Foreskin fibroblast (primary cell): ENCODE measurements at places on chromosomes 2 and 18.

GRCh38 chr2:126831234-126832005, 67.3 kb upstream of the TEX51 start:
- no peak for DNase-seq

DNA sequence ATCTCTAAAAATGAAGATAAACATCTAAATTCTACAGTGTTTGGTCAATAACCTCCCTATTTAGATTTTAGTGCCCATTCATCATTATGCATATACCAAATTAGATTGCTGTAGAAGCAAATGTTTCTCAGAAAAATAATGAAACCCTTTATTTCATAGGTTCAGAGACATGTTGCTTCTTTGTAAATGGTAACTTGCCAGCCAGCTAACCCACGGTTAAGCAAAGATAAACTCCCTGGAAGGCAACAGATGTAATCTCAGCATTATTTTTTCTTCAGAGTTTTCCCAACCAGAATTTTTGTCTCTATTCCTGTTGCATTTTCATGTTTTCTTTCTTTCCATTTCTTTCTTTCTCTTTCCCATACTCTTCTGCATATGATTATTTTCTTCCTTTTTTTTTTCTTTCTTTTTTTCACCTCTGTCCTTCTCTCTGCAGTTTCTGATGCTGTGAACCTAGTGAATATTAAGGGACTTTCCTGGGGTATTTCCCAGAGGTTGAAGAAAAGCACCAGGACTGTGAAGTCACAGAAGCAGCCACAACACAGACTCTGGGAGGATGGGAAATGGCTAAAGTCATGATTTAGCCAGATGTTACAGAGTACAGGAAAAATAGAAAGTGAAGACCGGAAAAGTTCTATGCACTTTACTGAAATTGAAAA, 50.0 kb upstream of the DSG1 start:
- DNase-seq, result no peak

DNA sequence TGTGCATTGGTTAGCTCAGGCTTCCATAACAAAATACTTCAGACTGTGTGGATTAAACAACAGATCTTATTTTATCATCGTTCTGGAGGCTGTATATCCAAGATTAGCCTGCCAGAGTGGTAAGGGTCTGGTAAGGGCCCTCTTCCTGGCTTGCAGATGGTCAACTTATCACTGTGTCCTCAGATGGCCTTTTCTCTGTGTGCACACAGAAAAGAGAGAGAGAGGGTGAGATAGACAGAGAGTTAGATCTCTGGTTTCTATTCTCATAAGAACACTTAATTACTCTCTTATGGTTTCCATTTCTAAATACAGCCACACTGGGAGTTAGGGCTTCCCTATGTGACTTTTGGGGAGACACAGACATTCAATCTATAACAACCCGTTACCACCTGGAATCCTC, 1003.5 kb downstream of the TSN start:
- DNase-seq, result no peak

- DNase-seq, result no peak
Measured at GRCh38 chr2:168354499-168354898, 101.6 kb upstream of the CERS6 start.

DNA sequence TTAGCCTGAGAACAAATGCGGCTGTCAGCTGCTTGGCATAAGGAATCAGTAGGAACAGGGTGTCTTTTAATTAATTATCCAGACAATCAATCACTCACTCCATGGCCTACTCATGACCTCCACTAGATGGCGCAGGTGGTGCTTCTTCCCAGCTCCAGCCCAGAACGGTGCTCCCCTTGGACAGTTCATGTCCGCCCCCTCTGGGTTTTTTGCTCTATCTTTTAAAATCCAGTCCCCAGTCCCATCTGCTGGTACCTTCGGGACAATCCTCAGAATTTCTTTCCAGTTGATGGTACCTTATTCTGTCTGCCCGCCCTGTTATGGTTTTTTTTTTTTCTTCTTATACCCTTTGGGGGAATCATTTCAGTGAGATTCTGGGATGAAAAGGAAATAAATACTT, 99.8 kb downstream of the CACNB4 start:
- DNase-seq, result peak; percentile 29

- no peak for DNase-seq
Measured at GRCh38 chr2:171237751-171238505, 77.2 kb upstream of the TLK1 start.

- peak; percentile 83 for DNase-seq
Measured at GRCh38 chr2:236180831-236181453, 12.8 kb upstream of the GBX2 start.

- no peak for DNase-seq
Measured at GRCh38 chr2:119712571-119712970, 33.6 kb downstream of the TMEM177 start.

GRCh38 chr18:52766002-52766545, 426.1 kb downstream of the DCC start:
- DNase-seq, result no peak

- DNase-seq, result no peak
Measured at GRCh38 chr2:102755284-102755683, 6.5 kb upstream of the TMEM182 start.

- DNase-seq, result peak; percentile 94
Measured at GRCh38 chr2:46315103-46315890, 18.1 kb downstream of the EPAS1 start.

DNA sequence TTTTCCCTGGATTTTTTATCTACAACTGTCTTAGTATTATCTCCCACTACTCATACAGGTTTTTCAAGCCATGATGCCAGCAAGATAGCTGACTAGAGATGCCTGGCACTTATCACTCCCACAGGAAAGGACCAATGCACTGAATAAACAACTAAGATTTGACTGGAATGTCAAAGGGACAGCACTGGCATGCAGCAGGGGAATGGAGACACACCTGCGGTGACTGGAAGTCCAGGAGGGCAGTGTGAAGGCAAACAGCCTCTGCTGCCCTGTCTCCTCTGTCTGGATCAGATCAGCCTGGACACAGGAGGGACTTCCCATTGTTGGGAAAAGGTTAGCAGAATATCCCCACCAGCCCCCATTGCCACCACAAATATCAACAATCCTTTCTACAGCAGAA, 85.1 kb downstream of the TMEM237 start:
- no peak for DNase-seq

GRCh38 chr2:47064106-47064505, 91.0 kb downstream of the STPG4 start:
- no peak for DNase-seq

DNA sequence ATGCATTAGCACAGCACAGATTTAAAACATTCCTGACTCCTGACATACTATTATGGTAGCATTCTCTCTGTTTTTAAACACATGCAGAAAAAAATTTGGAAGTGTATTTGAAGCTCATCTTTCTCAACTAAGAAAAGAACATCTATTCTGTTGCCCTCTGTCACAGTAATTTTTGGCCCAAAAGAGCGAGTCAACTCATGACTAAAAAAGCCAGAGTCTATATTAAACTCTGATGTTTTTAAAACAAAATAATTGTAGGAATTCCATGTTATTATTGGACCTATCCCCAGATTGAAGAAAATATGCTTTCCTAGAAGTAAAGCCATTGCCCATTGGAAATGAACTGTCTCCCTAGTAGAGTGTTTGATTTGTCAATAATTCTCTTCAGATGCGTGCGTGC, 96.7 kb downstream of the CRIM1 start:
- DNase-seq, result peak; percentile 79

DNA sequence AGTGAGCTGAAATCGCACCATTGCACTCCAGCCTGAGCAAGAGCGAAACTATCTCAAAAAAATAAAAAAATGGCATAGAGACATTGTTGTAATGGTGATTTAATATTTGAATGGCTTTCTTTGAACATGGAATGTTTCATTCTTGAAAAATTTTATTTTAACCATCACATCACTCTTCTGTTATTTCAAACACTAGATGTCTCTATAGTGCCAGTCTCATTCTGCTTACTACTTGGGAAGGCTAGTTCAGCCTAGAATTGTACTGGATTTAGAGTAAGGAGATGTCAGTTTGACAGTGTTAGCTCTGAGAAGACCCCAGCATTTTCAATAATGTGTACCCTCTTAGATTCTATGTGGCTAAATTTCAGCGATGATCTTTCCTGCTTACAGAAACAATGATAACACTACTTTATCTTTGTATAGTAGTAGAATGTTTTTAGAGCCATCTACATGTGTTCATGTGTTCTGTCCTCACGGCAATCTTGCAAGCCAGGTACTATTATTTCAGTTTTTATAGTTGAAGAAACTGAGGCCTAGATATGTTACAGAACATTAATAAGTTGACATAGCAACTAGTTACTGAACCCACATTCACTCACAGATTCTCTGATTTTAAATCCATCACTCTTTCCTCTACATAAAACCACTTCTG, 142.9 kb upstream of the ZSWIM2 start:
- DNase-seq, result no peak

DNA sequence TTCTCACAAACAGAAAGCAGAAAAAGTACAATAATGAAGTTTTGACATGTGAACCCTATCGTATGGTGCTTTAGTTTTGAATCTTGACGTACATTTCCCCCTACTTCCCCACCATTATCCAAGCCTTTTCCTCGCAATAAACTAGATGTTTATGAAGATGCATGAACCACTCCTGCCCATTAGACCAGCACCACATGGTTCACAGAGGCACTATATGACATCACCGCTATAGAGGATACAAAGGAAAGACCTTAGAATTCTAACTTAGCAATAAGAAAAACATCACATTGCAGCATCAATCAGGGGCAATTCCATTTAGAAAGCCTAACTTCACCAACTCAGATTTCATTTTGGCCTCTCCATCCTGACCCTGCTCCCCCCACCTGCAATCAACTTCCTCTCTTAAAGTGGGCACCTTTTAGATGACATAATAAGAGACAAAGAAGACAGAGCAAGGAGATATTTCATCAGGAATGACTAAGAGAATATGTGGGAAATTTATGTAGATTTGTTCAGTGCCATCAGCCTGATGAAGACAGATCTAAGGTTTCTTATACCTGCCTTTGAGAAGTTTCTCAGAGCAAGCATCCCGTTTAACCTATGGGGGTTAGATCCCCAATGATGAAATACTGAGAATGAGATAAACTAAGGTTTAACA, 124.9 kb downstream of the PIGN start:
- no peak for DNase-seq

DNA sequence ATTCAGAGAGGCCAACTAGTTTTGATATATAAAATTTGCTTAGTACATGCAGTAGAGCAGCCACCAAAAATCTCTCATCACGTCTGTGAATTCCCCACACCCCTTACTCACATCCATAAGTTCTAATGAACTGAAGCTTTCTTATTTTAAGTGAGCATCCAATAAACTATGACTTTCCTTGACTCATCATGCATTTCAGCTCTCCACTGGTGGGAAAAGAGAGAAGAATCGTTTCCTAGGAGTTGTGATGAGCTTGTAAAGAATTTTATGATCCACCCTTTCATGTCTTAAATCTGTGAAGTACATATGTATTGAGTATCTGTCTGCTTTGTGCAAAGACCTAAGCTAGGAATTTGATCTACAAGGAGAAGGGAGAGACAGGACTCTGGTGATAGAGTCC, 428.6 kb downstream of the SETBP1 start:
- DNase-seq, result no peak

- DNase-seq, result no peak
Measured at GRCh38 chr2:207385076-207385475, 144.7 kb upstream of the CREB1 start.

- no peak for DNase-seq
Measured at GRCh38 chr2:64145714-64146113, 1.5 kb upstream of the PELI1 start.

- peak; percentile 12 for DNase-seq
Measured at GRCh38 chr2:41963661-41964525, 83.9 kb upstream of the PKDCC start.

- DNase-seq, result peak; percentile 64
Measured at GRCh38 chr2:221104361-221104811, 467.7 kb downstream of the EPHA4 start.

GRCh38 chr2:226773291-226773690, 26.3 kb downstream of the IRS1 start:
- peak; percentile 30 for DNase-seq

GRCh38 chr2:40432921-40433483, 18.9 kb downstream of the SLC8A1 start:
- DNase-seq, result no peak

GRCh38 chr2:77999376-77999775, 477.2 kb upstream of the LRRTM4 start:
- no peak for DNase-seq

DNA sequence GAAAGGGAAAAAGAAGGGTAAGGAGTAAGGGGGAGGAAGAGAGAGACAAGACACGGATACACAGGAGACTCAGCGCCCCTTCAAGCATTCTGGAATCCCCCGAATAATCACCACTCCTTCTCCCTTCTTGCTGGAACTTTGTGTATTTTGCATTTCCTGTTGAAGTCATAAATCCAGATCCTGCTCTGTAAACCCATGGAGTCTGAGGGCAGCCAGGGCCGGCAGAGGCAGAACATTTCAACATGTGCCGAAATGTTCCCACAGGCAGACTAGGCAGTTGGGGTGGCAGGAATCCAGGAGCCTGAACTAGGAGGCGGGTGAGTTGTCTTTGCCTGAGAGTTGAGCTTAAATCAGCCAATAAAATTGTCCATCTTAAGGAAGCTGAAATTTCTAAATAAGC, 193.1 kb downstream of the SH3RF3 start:
- DNase-seq, result peak; percentile 98

GRCh38 chr2:39733070-39733674, 45.9 kb downstream of the THUMPD2 start:
- peak; percentile 53 for DNase-seq

- DNase-seq, result no peak
Measured at GRCh38 chr2:190716176-190716807, 67.4 kb downstream of the NAB1 start.

DNA sequence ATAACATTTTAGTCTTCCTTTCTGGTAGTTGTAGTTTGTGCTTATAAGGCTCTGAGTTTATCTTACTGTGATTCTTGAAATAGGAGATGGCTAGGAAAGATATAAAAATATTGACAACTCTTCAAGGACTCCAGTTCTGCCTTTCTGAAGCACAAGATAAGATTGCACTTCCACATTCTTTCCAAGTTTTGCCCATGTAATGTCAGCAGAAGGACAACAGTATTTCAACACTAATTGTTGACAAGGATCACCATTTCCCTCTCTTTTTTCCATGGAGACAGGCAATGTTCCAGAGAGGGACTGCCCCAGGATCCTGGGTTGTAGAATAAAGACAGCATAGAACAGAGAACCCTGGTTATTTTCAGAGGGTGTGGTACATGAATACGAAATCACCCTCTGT, 279.1 kb upstream of the CNTNAP5 start:
- DNase-seq, result no peak

DNA sequence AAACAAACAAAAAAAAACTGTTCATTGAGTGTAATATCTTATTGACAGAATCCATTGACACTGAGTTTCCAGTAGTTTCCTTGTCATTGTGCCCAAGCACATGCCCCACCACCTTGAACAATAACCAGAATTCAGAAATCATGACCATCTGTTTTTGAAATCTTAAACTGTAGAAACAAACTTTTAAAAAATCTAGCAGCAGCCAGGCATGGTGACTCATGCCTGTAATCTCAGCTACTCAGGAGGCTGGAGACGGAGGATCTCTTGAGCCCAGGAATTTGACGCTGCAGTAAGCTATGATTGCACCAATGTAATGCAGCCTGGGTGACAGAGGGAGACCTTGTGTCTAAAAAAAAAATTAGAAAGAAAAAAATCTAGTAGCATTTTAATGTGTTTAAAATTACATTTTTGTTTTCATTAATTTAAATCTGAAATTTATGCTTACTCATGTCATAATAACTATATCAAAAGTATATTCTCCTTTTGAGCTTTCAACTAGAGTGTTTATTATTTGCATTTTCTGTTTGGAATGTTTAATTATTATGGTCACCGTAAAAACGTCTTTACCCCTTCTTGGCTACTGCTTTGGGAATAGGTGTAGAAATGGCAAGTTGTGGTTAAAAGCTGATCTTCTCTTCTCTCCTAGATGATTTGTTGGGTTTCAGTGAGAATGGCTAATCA, 25.2 kb upstream of the STON1 start:
- DNase-seq, result peak; percentile 74
